LNCaP clone FGC (cell line): ENCODE measurements at places on chromosomes 4 and X.

GRCh38 chrX:15173411-15173810 is 96.5 kb downstream of the ASB9 start:
- no peak for DNase-seq

- no peak for DNase-seq
Observed at GRCh38 chrX:40173143-40174000, 75.6 kb upstream of the BCOR start.

- DNase-seq: no peak
Observed at GRCh38 chr4:6367371-6367851, 97.8 kb downstream of the WFS1 start.

DNA sequence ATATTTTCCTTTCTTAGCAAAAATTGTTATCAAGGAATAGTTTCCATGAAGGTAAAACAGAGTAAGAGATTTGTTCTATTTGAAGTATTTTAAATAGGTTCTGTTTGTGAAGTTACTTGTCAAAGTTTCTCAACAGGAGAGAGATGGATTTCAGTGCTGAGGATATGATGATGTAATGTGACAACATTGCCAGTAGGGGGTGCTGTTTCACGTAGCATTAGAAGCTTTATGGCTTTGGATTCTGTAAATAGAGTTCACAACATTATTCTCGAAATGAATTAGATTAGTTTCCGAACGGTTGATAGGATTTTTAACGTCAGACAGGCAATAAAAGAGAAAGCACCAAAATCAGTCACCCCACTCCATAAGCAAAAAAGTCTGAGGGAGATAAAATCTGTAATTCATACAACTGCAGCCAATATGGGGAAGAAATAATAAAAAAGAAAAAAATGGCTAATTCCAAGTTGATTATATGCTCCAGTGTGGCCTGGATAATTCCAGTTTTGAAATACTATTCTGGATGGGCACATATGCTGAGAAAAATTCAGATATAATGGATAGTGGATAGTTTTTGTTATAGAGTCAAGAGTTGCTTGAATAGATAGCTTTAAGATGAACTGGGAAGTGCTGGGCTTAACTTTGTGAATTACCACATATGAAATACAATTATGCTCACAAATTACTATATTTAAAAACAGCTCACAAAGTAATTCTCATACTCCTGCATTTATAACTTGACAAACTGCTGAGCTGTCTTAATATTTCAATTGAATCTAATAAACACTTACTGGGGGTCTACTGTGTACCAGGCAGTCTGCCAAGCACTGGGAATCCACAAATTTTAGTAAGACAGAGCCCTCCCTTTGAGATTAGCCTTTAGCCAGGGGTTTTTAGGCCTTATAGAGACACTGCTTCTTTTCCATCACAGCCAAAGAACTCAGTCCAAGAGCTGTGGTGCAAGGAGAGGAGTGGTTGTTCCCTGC is 109.1 kb downstream of the GPAT3 start:
- DNase-seq: peak; percentile 39

GRCh38 chr4:118087366-118087765 is 53.1 kb downstream of the NDST3 start:
- no peak for DNase-seq

DNA sequence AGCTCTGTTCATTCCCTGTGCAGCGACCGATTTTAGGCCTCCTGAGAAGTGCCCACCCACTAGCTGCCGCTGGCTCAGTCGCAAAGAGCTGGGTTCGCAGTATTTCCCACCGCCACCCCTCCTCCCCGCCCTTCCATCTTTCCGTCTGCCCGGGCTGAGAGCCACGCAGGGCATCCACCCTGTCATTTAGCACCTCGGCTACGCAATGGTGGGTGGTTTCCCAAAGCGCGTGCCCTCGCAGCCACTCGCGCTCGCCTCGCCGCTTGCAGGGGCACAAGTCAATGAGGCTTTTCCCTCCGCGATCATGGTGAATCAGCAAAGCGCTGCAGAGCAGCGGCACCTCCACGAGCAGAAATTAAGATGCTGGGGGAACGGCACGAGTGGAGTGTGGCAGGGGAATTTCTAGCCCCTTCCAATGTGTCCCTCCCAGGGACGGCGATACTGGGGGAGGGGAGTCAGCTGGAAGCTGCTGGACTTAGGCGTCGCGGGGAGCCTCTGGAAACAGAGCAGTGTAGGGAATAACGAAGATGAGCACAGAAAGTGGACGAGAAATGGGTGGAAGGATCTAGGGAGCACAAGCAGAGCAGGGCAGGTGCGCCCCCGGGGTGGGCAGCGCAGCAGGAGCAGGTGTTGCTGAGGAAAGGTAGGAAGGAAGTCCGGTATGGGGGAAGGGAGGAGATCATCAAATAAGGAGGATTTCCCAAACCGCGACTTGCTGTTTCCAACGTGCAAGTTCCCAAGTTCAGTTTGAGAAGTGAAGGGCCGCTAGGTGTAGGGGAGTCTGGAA is 2.4 kb upstream of the PTCHD1 start:
- no peak for DNase-seq

GRCh38 chr4:6824772-6825402 is 42.4 kb downstream of the KIAA0232 start:
- no peak for DNase-seq
